RPMI8226 (cell line): ENCODE measurements at places on chromosomes 2 and 18.

GRCh38 chr2:42059261-42059898, 11.6 kb downstream of the PKDCC start:
- DNase-seq: no peak

GRCh38 chr2:58876126-58876525, 635.0 kb upstream of the FANCL start:
- DNase-seq: no peak

DNA sequence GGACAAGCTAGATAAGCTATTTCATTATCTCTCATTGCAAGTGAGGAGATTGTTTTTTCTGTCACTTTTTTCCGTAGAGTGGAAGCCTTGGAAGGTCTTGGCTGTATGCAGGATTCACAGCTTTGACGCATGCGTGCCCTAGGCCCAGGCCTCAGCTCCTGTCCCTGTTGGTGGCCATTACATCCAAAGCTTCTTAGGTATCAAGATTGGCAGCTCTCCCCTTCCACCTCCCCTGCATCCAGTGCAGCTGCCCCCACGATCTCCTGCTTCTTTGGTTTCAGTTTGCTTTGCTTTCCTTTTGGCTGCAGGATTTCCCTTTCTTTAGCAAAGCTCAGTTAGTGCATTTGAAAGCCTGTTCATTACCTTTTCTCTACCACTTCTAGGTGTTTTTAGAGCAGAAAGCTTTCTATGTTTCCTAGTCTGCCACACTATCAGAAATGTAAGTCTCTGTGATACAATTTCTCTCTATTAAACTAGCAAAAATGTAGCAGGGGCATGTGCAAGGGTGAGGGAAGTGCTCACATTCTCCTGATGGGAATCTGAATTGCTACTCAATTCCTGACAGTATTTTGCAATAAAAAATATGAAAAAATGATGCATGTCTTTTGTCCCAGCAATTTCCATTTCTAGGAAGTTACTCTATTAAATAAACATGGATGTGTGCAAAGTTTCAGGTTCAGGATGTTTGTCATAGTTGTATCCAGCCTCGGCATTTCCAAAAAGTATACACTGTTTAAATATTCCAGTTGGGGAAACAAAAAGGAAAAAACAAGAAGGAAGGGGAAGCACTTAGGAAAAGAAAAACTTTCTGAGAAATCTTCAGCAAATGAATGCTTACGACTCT, 91.2 kb downstream of the LIPG start:
- no peak for DNase-seq

DNA sequence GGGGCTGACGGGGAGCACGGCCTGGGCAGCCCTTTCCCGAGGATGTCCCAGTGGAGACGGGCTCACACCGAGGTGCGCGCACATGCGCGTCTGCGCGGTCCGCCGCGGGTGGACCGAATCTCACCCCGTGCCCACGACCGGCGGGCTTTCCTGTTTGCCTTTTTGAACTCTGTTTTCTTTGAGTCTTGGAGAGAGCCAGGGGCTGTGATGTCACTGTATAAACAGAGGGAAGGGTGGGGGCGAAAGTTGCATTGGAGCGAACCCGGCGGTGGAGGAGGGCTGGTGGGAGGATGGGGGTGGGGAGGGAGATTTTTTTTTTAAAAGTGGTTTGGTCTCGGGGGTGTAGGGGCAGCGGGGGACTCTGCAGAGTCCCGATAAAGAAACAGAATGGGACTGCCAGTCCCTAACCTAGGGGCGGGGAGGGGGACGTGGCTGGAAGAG, 141.2 kb upstream of the CTAGE1 start:
- DNase-seq: no peak

DNA sequence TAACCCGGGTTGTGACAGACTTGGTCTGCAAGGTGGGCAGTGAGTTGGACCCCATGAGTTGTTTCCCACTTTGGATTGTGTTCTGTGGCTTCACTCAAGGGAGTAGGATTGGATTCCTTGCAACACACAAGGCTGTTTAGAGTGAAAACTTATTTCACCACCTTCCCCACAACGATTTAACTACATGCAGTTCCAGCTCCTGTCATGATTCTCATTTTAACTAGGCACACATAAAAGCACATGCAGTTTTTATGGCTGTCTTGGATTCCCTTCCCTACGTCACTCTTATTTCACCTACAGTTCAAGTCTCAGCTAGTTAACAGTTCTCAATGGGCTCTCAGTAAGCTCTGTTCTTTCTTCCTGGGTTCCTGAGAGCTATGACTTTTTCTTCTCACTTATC, 15.9 kb downstream of the EFEMP1 start:
- DNase-seq: no peak

GRCh38 chr2:223692191-223692947, 90.2 kb upstream of the SCG2 start:
- peak; percentile 4 for DNase-seq

- no peak for DNase-seq
Observed at GRCh38 chr2:42880738-42881690, 88.6 kb upstream of the HAAO start.

DNA sequence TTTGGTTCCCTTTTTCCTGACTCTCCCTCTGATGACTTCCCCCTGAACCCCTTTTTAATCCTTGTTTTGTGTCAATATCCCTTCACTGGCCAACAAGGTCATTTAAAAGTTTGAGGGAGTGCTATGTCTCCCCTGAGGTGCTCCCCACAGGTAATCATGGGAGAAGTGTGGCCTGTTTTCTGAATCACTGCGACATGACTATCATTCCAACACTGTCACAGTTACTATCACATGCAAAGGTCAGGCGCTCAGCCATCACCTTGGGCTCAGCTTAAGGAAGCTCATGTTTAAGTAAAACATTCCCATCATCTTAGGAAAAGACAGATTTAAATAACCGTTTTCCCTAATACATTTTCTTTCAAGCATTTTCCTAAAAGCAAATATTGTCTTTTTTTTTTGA, 20.9 kb upstream of the ACAA2 start:
- DNase-seq: no peak

- DNase-seq: no peak
Observed at GRCh38 chr2:127405255-127405610, 13.0 kb upstream of the PROC start.

DNA sequence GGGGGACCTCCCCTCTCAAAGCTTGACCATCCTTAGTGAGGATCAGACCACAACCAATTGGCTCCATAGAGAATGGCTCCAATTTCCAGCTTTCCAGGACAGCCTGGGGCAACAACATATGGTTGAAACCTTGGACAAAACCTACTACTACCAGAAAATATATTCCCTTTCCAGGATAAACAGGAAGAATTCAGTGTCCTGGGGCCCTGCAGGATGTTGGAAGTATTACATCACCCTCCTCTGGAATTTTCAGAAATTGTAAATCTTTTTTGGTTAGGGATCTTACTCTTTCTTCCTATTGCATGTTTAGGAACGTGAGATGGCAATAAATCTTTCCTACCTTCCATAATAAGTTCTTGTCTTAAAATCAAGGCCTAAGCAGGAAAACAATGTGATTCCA, 158.9 kb upstream of the MEIS1 start:
- DNase-seq: no peak

DNA sequence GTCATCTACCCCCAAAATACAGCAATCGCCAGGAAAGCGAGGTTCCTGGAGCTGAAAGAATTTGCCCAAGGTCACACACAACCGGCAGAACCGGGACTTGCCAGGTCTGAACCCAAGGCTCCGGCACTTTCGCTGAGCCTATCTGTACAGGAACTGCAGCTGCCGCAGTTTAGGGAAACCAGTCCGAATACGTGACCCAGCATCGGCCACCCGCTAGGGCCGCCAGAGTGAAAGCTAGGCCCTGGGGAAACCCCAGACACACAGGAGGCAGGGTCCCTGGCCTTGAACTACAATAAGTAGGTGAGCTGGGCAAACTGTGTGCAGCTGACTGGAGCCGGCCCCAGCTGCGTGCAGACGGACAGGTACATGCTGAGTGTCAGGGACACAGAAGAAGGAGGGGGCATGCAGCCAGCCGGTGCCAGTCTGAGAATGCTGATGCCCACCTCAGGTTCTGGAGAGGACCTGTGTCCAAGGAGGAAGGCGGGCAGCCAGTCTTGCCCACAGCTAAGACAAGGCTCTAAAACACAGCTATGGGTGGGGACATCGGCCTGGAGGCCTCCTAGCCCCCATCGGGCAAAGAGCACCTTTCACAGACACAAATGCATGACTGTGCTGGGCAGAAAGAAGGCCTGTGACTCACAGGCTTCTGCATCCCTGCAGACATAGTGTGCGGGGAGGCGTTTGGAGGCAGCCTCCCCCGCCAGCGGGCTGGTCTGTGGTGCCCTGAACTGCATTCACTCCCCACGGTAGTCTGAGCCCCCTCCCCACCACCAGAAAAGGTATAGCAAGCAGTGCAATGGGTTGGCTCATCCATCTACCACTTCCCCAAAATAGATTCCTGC, 107.4 kb upstream of the ID2 start:
- DNase-seq: no peak

- no peak for DNase-seq
Observed at GRCh38 chr2:135099802-135100483, 47.9 kb downstream of the RAB3GAP1 start.

DNA sequence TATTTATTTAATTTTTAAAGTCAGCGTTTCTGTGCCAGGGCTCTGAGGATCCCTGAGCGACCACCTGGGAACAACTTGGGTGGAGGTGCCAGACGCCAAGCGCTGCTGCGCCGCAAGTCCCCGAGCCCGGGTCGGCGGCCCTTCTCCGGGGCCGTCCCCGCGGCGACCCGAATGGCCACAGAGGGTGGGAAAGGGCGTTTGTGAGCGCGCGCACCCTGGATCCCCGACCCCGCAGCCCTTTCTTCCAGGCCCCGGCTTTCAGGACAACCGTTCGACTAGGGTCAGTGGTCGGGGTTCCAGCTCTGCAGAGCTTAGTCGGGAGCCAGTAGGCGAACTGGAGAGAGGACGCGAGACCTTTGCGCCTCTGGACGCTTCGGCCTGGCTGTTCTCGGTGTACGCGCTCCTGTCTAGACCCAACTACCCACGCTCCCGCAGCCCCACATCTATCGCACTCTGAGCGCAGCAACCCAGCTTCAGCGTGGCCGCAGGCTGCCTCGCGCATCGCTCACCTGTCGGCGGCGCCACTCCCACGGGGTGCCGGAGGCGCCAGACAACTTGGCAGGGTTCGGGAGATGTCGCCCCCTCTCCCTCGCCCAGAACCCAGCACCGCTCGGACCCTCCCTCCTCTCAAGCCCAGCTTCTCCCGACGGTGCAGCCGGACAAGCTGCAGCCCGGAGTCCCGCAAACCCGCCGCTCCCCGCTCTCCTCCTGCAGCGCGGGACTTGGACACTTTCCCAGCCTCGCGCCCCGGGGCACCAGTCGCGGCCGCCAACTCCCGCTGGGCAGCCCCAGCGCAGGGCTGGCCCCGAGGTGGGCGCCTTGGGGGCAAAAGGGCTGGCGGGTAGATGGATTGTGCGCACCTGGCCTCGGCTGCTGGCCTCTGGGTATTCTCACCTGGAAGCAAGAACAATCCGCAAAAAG, 758 bp downstream of the LYPD1 start:
- no peak for DNase-seq

GRCh38 chr2:128170776-128171175, 79.8 kb downstream of the UGGT1 start:
- DNase-seq: no peak

DNA sequence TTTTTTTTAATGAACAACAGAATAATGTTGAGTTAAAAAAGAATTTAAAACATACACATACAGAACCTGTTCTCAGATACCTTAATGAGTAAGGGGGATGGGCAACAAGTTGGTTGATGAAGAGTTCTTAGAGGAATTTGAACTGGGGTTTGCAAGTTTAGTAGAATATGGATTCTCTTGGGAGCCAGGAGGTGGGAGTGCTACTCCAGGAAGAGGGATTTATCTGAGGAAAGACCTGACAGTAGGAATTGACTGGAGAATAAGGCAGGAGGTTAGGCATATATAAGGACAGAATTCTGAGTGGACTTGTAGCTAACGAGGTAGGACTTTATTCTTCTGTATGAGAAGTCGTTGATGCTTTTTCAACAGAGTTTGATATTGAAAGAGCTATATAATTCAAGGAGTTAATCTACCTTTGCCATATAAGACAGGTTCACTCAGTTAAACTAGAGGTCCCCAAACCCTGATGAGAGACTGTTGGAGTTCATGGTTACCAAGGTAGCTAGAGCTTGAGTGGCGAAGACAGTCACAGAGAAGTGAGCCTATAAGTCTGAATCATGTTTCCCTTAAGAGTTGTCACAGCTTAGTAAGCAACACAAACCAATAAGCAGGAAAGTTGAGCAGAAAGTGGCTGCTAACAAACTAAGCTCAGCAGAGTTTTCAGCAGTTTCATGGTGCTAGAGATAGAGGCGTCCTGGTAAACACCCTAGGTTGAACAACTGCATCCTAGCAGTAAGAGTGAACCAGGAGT, 88.2 kb downstream of the NCOA1 start:
- DNase-seq: no peak

DNA sequence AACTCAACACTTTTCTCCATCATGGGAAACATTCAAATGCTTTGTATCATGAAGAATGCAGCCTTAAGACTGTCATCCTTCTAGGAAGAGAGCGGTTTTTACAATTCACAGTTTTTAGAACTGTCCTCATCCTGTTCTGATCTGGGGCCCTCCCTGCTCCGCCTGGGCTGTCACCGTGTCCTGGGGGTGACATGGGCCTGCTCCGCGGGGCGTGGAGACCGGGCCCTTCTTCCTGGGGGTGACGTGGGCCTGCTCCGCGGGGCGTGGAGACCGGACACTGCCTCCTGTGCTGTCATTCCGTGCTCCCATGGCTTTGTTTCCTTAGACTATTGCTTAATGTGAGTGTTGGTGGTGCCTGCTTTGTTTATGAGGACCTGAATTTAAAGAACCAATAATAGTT, 122.8 kb downstream of the TMEM18 start:
- no peak for DNase-seq

- no peak for DNase-seq
Observed at GRCh38 chr2:112621790-112622527, 23.8 kb upstream of the SLC20A1 start.

DNA sequence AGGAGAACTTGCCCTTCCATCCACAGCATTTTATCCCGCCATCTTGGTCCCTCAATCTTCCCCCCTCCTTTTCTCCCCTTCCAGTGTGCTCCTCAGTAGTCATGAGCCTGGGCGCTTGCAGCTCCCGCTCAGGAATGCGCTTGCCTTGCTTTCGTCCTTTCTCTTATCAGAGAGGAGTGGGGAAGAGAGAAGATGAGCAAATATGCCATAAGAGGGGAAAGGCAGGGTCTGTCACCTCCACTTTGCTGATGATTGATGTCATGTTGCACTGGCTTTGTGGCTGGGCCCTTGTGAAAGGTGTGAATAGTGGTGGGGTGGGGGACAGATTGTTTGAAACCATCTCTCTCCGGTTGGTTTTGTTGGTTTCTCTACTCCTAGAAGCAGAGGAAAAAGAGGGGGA, 569.3 kb downstream of the TNS1 start:
- no peak for DNase-seq

GRCh38 chr2:222174450-222174849, 124.3 kb downstream of the PAX3 start:
- DNase-seq: no peak

- no peak for DNase-seq
Observed at GRCh38 chr2:227389231-227389630, 1.5 kb upstream of the SCYGR1 start.

DNA sequence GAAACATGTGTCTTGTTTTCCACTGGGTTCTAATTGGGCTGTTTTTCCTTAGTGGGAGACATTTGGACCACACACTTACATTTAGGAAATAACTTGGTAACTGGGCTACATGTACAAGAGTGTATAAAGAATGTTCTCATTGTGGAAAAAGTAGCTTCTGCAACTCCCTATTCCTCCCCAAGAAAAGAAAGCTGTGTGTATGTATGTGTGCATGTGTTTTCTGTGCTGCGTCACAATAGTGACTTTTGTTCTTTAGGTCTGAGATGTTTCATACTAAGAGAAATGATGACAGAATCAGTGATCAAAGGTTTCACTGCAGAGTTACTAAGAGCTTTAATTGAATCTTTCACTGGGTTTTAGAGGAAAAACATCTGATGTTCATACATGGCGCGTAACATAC, 82.7 kb downstream of the TANC1 start:
- DNase-seq: no peak

- DNase-seq: peak; percentile 82
Observed at GRCh38 chr18:72544092-72544886, at the start of gene CBLN2. Gene CBLN2, minus strand, starts transcription at chr18:72544342. Its CDS starts 2,182 bp downstream, at chr18:72542160.
